NCI-H526 (cell line): ENCODE measurements at places on chromosomes 12 and 14.

GRCh38 chr12:24600996-24601395, 347.9 kb downstream of the BCAT1 start:
- DNase-seq, result no peak

- no peak for DNase-seq
These were observed 41.8 kb downstream of the DGLUCY start for GRCh38 chr14:91155626-91156089.

- no peak for DNase-seq
These were observed 92.4 kb downstream of the RPS6KA5 start for GRCh38 chr14:90968025-90968424.

- no peak for DNase-seq
These were observed 34.8 kb downstream of the TUNAR start for GRCh38 chr14:95911456-95911855.

- DNase-seq, result no peak
These were observed 542.1 kb upstream of the ATP2B1 start for GRCh38 chr12:90250766-90251165.

GRCh38 chr14:86404989-86405649, 875.2 kb downstream of the FLRT2 start:
- no peak for DNase-seq

DNA sequence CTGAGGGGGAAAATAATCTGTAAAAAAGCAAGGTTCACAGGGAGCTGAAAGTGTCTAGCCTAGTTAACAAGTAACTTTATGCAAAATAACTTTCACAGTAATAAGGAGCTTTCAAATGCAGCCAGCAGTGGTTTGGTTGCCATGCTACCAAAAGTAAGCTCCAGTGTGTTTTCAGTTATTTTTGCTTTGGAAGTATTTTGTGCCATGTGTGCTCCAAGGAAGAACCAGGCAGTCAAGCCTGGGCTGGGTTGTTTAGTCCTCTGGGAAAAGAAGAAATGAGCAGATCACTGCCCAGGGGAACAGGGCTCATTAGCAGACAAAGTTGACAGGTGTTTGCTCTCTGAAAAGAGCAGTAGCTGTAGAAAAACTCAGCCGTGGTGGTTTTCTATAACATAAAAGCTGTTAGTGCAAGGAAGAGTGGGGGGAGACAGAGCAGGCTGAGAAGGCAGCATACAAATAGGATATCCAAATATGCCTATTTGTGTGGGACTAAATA, 92.8 kb upstream of the TMTC2 start:
- DNase-seq, result peak; percentile 88

- DNase-seq, result no peak
These were observed 165.4 kb downstream of the KICS2 start for GRCh38 chr12:64056741-64057140.

- DNase-seq, result no peak
These were observed 59.7 kb downstream of the RASSF3 start for GRCh38 chr12:64670019-64670418.

DNA sequence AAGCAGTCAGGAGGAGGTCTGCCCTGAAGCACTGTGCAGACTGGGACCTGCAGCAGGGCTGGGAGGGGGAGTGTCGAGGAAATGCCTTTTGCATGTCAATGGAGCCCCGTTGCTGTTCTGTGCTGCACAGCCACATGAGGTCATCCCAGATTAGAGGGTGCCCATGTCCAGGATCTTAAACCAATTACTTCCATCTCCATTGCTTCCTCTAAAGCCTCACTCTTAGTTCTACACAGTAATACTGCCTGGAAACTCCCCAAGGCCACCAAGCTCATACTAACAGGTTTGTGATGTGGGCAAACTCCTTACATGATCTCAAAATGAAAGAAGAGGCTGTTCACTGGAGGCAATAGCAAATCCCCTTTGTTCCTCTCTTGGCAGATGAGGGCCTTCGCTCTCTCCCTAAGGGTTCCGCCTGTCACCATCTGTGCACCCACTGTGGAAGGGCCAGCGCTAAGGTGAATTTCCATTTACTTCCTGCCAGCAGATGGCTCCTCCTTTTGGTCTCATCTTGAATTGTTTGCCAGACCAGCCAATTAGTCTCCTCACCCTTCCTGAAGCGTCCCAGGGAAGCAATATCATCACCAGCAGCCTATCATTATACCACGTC, 35.4 kb upstream of the LTA4H start:
- DNase-seq, result no peak

GRCh38 chr12:25052914-25053211, 104.0 kb upstream of the BCAT1 start:
- DNase-seq, result no peak

DNA sequence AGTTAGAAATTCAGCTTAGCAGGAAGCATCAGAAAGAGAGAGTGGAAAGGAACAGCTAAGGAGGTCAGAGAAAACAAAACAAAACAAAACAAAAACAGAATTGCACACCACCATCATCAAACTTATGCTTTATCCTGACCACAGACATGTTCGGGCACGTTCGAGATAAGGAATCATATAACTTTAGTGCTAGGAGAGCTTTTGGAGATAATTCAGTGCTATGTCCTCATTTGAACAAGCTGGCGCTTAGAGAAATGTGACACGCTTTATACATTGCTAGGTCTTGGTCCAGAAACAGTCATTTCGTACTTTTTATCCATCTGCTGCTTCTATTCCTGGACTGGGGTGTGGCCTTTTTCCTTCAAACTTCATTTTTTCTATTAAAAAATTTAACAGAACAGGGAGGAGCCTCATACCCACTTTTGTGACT, 213.1 kb downstream of the PTPRO start:
- no peak for DNase-seq

DNA sequence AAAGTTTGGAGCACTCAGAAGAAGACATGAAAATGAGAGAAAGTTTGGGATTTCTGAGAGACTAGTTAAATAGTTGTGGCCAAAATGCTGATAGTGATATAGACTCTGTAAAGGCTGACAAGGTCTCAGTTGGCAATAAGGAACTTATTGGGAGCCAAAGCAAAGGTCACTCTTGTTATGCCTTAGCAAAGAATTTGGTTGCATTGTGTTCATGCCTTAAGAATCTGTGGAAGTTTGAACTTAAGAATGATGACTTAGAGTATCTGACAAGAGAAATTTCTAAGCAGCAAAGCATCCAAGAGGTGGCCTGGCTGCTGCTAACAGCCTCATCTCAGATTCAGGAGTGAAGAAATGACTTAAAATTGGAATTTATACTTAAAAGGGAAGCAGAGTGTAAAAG, 113.8 kb downstream of the PIK3C2G start:
- DNase-seq, result no peak

DNA sequence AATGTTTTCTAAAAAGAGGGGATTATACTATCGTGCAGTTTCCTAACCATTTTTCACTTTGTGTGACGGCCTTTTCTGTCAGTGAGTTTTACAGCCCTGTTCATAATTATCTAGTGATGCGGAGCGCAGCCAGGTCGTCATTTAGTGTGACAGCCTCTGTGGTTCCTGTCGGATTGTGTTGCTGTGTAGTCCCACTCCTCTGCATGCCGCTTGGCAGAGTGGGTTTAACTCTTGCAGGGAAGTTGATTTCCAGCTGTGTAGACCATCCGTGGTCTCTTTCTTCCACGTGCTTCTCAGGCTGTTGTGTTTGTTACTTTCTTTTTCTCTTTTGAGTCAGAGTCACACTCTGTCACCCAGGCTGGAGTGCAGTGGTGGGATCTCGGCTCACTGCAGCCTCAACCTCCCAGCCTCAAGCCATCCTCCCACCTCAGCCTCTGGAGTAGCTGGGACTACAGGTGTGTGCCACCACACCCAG, 8.6 kb downstream of the RAN start:
- DNase-seq, result no peak

DNA sequence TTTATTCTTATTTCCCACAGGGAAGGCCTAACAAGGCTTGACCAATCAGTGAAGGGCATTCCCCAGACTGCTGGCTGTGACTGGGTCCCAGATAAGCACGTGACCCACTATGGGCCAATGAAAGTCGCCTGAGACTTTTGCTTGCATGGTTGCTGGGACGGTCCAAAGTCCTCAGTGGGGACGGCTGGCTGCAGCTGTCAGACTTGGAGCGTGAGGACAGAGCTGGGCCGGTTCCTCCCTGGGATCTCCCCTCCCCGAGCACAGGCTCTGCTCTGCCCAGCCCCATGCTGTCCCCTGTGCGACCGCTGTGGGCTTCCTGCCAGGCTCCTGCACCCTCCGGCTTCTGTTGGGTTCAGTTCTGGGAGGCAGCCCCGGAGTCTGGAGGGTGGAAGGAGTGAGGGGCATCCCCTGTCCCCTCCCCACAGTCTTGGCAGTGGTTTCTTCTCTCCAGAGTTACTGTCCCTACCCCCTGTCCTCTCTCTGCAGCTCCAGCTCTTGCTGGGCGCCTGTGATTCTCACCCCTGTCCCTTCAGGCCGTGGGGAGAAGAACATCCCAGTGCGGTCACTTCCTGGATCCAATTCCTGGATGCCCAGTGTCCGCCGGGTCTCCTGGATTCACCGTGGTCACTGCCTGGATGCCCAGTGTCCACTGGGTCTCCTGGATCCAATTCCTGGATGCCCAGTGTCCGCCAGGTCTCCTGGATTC, 50.1 kb downstream of the GALNT9 start:
- peak; percentile 83 for DNase-seq

- no peak for DNase-seq
These were observed 479.0 kb downstream of the GLT1D1 start for GRCh38 chr12:129332286-129332685.

DNA sequence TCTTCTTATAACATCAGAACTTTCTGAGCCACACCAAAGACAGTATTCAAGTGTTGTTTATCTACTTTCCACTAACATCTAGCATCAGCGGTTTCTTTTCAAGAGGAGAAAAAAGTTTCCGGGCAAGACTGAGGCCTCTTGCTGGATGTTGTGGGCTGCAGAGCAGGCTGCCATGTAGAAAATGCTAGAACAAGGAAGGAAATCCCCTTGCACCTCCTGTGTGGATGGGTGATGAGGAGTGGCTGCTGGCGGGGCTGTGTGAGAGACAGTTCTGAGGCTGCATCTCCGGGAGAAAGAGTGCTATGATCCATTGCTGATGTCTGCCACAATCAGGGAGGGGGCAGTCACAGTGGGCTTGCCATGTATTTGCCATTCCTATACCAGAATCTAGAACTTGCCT, 37.8 kb upstream of the PPP1CC start:
- no peak for DNase-seq

DNA sequence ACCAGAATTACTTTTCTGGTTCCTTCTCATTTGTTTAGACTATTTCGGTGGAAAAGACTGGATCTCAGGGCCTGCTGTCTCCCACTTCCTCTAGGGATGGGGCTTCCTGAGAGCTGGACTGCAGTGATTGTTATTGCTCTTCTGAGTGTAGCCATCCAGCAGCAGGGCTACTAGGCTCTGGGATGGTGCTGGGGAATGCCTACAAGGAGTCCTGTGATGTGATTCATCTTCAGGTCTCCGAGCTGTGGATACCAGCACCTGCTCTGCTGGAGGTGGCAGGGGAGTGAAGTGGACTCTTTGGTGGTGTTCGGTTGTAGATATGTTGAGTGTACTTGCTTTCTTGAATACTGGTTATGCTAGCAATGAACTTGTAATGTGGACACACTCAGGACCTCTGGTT, 42.7 kb downstream of the AEBP2 start:
- DNase-seq, result no peak

DNA sequence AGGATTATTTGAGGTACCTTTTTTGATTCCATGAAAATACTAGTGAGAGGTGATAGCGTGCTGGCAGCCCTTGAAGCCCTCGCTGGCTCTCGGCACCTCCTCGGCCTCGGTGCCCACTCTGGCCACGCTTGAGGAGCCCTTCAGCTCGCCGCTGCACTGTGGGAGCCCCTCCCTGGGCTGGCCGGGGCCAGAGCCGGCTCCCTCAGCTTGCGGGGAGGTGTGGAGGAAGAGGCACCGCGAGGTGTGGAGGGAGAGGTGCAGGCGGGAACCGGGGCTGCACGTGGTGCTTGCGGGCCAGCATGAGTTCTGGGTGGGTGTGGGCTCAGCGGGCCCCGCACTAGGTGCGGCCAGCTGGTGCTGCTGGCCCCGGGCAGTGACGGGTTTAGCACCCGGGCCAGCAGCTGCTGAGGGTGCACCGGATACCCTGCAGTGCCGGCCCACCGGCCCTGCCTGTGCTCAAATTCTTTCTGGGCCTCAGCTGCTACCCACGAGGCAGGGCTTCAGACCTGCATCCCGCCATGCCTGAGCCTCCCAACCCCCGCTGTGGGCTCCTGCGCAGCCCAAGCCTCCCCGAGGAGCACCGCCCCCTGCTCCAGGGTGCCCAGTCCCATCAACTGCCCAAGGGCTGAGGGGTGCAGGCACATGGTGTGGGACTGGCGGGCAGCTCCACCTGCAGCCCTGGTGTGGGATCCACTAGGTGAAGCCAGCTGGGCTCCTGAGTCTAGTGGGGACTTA, 7.4 kb downstream of the MOK start:
- no peak for DNase-seq

GRCh38 chr12:52066346-52067080, 3.3 kb upstream of the ATG101 start:
- DNase-seq, result no peak

- no peak for DNase-seq
These were observed 170.1 kb downstream of the ADGRD1 start for GRCh38 chr12:131123817-131124216.

DNA sequence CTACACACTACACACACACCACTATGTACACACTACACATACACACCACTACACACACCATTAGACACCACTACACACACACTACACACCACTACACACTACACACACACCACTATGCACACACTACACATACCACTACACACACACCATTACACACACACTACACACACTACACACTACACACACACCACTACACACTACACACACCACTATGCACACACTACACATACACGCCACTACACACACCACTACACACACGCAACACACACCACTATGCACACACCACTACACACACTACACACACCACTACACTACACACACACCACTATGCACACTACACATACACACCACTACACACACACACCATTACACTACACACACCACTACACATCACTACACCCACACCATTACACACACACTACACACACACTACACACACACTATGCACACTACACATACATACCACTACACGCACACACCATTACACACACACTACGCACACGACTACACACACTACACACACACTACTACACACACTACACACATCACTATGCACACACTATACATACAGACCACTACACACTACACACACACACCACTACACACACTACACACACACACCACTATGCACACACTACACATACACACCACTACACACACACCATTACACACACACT, 13.6 kb downstream of the NOC4L start:
- DNase-seq, result no peak

GRCh38 chr12:52155048-52155868, 36.6 kb downstream of the KRT80 start:
- DNase-seq, result peak; percentile 16

GRCh38 chr12:123148655-123149054, 2.2 kb downstream of the PITPNM2 start:
- peak; percentile 71 for DNase-seq

DNA sequence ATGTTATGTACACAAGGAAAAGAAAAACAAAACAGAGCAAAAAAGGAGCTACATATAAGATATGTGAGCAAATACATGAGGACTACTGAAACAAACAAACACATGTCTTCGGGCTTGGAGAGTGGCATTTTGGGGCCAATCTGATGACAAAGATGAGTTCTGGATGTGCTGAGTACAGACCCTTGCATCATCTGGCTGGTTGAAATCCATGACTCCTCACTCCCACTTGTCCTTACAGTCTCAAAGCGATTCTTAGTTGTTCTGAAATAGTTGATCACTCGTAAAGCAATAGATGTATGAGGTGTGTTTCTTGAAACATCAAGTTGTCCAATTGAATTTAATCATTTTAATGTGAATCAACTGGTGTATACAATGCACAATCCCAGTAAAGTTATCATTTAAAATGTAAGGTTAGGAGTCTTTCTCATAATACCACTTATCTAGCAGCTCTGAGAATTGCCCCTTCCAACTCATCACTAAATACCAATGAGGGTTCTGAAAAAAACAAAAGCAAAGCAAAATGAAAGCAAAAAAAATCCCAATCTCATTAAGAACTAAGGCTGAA, 136.9 kb downstream of the ITPR2 start:
- no peak for DNase-seq
